Urothelium cell line (cell line): ENCODE measurements at places on chromosomes 5 and 9.

DNA sequence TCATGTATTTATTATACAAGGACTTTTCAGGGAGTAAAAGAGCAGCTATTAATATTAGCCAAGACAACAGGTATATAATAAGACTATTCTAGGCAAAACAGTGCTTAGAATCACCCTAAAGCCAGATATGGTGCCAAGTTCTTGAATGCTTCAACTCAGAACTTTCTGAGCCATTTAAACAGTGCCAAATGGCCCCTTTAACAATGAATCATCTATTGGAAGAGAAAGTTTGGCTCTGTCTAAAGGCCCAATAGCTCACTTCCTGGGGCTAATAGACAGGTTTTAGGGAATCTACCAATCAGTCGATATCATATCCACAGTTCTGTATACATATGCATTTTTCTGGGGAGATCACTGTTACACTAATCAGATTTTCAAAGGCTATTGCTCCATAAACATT, 42.9 kb downstream of the ZNF474 start:
- DNase-seq = no peak

- DNase-seq = no peak
Measured at GRCh38 chr9:77488439-77489126, 159.5 kb downstream of the GNA14 start.

DNA sequence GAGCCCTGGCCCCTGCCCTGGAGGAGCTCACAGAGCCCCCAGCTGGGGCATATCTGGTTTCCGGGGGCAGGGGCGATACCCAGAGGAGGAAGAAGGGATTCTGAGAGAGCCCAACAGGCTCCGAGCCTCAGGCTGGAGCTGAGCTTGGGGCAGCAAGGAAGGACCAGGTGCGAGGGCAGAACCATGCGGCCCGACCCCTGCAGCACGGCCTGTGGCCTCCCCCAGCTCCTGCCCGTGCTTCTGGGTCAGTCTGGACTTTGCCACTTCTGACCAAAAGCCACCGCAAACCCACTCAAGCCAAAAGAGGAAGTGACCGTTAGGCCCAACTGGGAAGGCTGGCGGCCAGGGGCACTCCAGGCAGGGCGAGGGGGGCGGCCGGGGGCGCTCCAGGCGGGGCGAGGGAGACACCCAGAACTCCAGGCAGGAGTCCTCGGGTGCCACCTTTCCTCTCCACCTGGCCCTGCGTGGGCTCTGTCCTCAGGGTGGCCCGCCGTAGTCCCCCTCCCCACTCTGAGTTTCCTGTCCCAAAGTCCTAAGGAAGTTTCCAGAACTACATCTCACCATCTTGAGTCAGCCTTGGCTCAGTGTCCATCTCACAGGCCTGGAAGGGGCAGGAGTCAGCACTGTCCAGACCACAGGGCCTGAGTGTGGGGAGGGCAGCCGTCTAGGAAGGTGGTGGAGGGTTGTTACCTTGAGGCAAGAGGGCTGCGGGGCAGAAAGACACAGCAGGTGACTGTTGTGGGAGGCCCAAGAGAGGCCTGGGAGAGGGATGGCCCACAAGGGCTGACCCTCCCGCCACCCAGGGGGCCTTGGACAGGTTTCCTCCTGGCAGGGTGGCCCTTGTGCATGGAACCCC, 946 bp upstream of the LTC4S start:
- DNase-seq = no peak

GRCh38 chr5:140630292-140631035, 2.5 kb downstream of the CD14 start:
- no peak for DNase-seq

DNA sequence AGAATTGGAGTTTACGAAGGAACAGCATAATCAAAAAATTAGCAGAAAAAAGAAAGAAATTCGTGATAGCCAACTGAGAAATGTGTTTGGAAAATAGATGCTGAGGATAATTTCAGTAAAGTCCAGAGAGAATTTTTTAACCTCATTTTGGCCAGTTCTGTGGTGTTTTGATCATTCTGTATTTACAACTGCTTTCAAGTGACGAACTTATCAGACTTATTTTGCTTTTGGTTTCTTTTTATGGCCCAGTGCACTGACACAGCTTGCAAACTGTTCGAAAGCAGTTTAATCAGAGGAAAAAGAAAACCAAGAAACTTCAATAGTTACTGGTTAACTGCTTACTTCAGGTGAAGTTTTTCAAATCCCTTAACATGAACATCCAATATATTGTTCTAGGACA, 1.9 kb downstream of the SDHA start:
- DNase-seq = no peak

DNA sequence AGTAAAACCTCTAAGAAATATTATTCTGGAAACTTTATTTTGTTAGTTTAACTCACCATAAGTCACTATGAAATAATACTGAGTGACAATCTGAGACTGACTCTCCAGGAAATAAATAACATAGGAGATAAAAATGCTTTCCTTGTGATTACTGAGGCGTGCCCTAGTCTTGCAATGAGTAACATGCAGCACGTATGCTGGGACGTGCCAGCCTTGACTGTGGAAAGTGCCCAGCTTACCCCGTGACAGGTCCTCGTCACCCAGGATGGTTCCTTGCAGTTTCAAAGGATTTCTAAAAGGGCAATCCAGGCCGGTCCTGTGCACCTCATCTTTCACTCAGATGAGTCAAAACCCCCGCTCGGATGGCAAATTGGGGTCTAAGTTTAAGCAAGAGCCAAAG, 720.8 kb upstream of the ADAMTS16 start:
- no peak for DNase-seq

DNA sequence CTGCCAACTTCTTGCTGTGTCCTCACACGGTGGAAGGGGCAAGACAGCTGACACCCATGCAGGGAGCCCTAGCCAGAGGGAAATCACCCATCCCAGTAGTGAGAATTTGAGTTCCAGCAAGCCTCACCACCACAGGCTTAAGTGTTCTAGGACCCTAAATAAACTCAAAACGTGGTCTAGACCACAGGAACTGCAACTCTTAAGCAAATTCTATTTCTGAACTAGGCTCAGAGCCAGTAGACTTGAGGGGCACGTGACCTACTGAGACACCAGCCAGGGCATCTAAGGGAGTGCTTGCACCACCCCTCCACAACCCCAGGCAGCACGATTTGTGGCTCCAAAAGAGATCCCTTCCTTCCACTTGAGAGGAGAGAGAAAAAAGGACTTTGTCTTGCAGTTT, 96.0 kb upstream of the PHF24 start:
- no peak for DNase-seq

GRCh38 chr5:127308945-127309344, 18.3 kb downstream of the MEGF10 start:
- DNase-seq = no peak

DNA sequence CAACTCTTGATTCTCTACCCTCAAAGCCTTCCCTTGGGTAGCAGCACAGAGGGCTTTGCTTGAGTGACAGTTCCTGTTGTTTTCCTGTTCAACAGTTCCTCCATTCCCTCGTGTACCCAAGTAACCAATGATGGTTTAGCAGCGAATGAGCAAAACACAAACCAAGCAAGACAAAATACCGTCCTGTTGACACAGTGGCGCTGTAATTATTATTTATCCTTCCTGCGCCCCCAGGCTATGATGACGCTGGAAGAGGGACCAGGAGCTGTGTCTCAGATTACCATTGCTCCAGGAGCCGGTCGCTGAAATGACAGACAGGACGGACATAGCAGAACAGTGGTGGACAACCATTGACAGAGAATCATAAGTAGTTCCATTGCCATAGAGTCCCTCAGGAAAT, 154.8 kb downstream of the GADD45G start:
- DNase-seq = no peak

DNA sequence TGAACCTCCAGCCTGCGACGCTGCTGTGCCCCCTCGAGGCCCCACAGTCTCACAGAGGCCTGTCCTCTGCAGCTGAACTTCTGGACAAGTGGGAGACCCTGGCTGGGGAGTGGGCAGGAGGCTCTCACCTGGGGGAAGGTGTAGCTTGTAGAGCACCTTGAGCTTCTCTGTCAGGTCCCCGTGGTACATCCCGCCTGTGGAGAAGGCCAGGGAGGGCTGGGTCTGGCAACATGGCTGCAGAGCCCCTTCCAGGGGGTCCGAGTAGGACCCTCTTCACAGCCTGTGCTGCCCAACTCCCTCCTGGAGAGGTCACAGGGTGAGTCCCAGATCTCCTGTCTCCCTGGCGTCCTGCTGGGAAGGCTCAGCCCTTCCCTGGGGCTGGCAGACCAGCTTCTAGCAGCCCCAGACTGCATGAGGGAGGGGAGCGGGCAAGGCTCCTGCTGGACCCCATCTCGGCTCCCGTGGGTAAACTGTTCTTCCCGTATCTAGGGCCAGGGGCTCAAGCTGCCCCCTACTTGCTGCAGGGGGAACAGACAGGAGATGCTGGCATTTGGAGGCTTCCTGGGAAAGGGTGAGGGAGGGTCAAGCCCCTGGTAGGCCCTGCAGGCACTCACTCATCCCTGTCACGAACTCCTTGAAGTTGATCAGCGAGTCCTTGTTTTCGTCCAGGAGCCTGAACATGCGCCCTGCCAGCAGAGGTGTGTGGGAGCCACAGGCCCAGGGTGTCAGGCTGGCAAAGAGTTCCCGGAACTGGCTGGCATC, 11.2 kb upstream of the MRNIP start:
- DNase-seq = no peak

- no peak for DNase-seq
Measured at GRCh38 chr5:163913548-163913947, 408.1 kb downstream of the MAT2B start.
